Sigmoid colon (tissue), 7 donors: ENCODE measurements at places on chromosomes 2 and 18. TPM values are rescaled to one million over a fixed set of nuclear protein-coding genes. Genes with fewer than 3 reads are reported as not detected.

DNA sequence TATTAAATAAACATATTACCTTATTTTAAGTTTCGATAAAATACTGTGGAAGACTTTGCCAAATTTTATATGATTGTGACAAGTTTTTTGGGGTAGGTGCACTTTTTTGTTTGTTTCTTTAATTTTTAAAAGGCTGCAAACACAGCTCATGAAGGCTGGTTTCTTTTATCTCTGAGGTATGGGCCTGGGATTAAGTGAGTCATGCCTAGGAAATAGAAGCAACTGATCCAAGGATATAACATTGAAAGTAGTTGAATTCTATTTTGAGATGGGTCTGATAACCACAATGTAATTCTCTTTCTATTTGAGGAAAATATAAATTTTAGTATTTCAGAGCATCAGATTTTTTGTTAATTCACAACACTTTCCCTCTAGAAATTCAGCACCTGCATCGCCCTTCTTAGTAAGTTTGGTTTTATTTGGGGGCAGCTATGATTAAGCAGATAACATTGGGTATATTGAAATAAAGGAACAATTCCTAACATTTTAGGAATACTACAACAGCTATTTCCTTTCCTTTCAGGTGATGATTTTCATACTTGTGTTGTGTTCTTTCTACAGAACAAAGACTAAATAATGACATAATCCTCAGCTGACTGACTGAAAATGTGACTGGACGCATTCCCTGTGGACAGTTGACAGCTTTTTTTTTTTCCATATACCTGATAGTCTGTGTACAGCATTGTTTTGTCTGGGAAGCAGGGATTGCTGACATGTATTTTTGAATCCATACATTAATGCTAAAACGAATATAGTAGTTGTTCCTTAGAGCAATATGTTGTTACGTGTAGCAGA lies 16.8 kb downstream of the RBM45 start:
- DNase-seq: no peak

DNA sequence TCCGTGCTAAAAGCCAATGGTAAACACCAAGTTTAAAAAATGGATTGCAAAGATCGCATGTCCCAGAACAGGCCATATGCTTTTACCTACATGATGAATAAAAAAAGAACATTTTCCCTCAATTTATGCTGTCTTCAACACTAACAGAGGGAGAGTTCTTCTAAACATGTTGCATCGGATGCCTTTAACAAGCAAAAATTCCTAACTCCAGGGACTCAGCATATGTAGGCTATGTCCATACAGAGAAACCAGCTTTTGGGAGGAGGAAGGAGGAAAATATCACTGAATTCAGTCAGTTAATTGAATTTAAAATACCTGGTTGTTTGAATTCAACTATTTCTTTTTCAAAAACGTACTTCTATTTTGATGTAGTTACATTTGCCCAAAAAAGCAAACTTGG lies 28.6 kb downstream of the BCL11A start:
- no peak for DNase-seq

GRCh38 chr2:201149064-201149820 lies 33.3 kb downstream of the CFLAR start:
- DNase-seq: no peak

- peak; percentile 35 for DNase-seq
Observed at GRCh38 chr2:240957656-240958365, 40.6 kb upstream of the SNED1 start.

DNA sequence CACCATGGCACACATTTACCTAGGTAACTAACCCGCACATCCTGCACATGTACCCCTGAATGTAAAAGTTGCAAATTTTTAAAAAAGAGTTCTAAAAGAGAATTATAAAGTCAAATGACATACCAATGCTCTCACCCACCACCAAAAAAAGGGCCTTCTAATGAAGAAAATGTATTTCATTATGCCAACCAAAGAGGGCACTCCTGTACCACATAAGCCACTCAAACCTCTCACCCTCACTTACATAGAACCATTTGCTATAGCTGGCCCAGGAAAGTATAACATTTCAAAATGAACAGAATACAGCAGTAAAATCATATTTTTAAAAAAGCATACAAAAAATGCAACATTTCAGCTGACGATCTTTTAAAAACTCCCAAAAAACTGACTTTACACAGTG lies 241.5 kb upstream of the PKDCC start:
- DNase-seq: no peak

- DNase-seq: no peak
Observed at GRCh38 chr18:66867653-66868052, 263.8 kb upstream of the CDH19 start.

ZAP70 gene
- total RNA-seq: 2.5 TPM

RAD51AP2 gene
- total RNA-seq: not detected

PPP4R1 gene
- total RNA-seq: 126 TPM
